ENCODE measurements at places on chromosomes 3 and 15. TPM values are rescaled to one million over a fixed set of nuclear protein-coding genes. Genes with fewer than 3 reads are reported as not detected.

SHF gene
- 6.1 TPM for total RNA-seq

DLL4 gene
- total RNA-seq, result 0.55 TPM

TGM4 gene
- 0.63 TPM for total RNA-seq

SV2B gene
- total RNA-seq, result not detected

PRC1 gene
- 145 TPM for total RNA-seq

CHST14 gene
- 30.6 TPM for total RNA-seq

SCAMP5 gene
- total RNA-seq, result 17.9 TPM

FEZF2 gene
- not detected for total RNA-seq

DNA sequence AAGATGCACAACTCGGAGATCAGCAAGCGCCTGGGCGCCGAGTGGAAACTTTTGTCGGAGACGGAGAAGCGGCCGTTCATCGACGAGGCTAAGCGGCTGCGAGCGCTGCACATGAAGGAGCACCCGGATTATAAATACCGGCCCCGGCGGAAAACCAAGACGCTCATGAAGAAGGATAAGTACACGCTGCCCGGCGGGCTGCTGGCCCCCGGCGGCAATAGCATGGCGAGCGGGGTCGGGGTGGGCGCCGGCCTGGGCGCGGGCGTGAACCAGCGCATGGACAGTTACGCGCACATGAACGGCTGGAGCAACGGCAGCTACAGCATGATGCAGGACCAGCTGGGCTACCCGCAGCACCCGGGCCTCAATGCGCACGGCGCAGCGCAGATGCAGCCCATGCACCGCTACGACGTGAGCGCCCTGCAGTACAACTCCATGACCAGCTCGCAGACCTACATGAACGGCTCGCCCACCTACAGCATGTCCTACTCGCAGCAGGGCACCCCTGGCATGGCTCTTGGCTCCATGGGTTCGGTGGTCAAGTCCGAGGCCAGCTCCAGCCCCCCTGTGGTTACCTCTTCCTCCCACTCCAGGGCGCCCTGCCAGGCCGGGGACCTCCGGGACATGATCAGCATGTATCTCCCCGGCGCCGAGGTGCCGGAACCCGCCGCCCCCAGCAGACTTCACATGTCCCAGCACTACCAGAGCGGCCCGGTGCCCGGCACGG, 991 bp downstream of the SOX2 start:
- DNase-seq, result no peak

DNA sequence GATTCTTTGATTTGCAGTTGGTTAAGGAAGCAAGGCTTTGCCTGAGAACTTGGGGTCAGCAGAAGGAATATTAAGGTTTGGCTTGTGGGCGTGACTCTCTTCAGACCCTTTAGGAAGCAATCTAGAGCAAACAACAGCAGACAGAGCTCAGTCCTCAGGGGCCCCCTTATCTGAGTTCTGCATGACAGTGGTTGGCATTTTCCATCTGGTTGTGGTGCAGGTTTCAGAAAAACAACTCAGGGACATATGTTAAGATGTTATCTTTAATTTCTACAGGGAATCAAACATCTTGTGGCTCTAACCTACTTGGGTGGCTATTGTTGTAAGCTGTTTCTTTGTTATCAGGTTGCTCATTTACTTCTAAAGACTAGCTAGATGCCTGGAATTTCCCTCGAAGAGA, 141.4 kb downstream of the VPS8 start:
- DNase-seq, result no peak

- DNase-seq, result no peak
Observed at GRCh38 chr3:187925326-187925725, 180.1 kb upstream of the BCL6 start.

DNA sequence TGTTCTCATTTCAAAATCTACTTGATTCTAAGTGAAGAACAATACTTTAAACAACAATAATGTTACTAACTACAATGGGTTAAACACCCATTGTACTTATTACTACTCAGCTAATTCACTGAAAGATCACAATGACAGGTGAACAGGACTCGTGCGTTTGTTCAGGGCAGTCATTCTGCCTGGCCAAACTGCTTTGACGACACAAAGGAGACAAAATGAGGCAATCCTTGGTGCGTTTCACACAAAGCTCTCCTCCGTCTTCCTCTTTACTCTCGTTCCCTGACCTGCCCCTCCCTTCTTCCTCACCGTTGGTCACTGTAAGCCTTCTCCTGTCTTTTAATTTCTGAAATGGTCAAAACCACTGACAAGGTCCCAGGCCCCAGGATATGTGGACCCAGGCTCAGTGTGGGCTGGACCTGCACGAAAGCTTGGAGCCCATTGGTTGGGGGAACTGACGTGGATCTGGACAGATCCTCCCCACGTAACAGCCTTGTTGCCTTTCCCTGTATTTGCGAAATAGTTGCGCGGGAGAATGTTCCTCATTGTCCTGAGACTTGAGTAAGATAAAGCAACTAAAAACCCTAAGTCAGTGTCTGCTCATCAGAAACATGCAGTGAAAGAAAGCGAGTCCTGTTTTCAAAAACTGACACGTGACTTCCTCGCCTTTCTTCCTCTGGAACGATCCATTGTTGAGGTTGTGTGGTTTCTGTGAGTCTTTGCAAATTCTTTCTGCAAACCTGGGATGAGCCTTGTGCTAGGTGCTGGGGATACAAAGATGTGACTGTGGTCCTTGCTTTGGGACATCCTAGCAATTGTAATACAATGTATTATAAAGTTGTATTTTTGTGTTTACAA, 147.1 kb upstream of the RGMA start:
- no peak for DNase-seq

DNA sequence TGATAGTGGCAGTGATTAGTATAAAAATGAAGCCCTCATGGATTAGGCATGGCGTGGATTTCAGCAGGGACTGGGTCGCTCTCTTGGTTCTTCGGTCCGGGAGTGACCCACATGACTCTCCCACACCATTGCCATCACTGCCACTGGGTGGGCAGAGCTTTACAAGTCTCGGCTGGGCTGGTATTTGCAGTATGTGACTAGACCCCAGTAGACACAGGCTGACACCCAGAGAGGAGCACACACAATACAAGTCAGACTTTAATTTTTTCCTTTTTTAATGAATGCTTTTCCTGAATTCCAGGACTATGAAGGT, 1.5 kb downstream of the SV2B start:
- DNase-seq, result no peak

GRCh38 chr15:98809273-98809672, 160.9 kb downstream of the IGF1R start:
- DNase-seq, result no peak

GRCh38 chr15:89783111-89783860, 7.2 kb downstream of the MESP2 start:
- DNase-seq, result peak; percentile 51

- DNase-seq, result peak; percentile 12
Observed at GRCh38 chr3:81216192-81216591, 545.3 kb downstream of the GBE1 start.

- peak; percentile 83 for DNase-seq
Observed at GRCh38 chr3:122942937-122943827, 84.4 kb downstream of the SEMA5B start.

DNA sequence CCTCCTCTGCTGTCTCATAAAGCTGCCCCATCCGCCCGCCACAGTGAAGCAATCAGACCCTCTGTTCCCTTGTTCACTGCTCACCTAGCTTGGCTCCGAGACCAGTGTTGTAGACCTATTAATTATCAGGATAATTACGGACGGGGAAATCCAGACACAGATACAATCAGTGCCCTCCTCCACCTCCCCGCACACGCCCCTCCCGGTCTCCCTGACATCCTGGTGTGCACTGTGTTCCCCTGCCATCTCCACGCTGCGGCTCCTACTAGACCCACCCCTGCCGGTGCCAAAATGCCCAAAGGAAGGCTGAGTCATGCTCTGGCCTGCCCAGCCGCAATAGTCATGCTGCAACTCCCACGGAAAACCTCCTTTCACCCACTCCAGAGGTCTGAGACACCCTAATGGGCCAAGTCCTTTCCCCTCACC, 277.3 kb upstream of the TLE3 start:
- peak; percentile 84 for DNase-seq

DNA sequence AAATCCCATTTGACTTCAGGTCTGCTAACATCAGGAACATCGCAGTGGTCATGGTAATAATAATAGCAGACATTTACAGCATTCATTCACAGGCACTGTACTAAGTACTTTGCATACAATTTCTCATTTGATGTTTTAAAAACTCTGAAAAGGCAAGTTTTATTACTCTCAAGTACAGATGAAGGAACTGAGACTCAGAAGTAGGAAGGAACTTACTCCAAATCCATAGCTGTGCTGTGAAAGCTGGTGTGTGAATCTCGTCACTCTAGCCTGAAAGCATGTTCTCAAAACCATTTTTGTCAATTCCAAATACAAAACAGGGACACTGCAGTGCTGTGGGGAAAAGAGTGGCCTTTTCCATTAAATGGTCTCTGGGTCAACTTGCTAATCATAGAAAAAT, 179.9 kb downstream of the FAM43A start:
- no peak for DNase-seq

GRCh38 chr3:195003006-195003892, 267.7 kb downstream of the XXYLT1 start:
- DNase-seq, result no peak

- no peak for DNase-seq
Observed at GRCh38 chr3:18223974-18224373, 201.2 kb downstream of the SATB1 start.

GRCh38 chr15:70802629-70803028, 39.3 kb upstream of the UACA start:
- no peak for DNase-seq

Data from PC-9 (cell line).